KBM-7 (cell line): ENCODE measurements at places on chromosomes 7 and 10.

- DNase-seq = no peak
Measured at GRCh38 chr10:99529591-99530107, 3.1 kb upstream of the NKX2-3 start.

DNA sequence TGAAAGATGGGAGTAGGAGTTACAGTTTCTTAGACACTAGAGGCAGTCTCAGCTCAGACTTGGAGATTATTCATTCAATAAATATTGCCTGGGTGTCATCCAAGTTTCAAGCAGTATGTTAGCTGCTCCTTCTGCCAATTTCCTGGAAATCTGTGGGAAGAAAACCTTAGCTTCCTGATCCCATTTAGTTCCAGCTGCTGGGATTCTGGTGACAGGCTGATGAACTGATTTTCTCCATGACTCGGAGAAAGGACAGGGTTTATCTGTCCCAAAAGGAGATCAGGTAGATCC lies 95.8 kb downstream of the CLEC2L start:
- no peak for DNase-seq

DNA sequence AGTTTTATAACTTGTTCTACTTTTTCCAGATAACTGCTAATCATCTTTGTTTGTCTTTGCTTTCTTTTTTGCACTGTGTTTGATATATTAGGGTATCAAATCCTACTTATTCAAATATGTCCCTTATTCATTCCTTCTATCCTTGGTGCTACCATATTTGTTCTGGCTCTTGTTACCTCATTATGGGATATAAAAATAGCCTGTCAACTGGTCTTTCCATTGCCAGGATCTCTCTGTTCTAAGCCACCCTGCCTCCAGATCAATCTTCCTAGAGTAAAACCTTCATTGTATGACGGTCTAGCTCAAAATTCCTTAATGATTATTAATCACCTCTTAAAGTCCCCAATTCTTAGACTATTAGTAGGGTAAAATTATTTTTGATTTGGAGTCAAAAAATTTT lies 25.2 kb downstream of the MET start:
- no peak for DNase-seq

DNA sequence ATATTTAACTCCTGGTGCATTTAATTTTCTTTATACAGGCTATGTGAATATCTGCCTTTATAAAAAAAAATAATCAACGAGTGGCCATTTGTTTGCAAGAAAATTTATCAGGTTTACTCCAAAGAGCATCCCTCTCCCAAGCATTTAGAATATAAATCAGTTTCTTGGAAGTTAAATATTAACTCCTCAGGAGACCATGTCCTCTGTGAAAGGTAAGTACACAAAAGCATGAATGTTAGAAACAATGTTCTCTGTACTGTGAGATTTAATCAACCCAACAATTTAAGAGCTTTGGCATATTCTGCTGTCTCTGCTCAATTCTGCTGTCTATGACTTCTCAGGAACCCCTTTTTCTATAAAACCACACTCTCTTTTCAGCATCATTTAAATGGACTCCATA lies 119.3 kb upstream of the LAMB4 start:
- no peak for DNase-seq

DNA sequence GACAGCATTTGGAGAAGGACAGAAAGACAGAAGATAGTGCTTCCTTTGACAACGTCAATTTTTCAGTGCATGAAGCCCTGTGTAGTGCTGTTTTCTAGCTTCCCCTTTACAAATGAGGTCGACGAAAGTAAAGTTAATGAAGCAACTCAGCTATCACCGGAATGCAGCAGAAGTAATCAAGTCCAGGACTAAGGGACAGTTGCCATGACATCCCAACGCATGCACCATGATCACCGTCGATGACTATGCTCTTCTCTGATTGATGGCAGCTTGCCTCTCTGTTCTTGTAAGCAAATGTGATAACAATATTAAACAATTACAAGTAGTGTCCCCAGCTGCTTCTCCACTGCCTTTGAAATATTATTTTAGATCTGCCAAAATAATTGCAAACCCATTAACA lies 205.8 kb downstream of the FRMD4A start:
- no peak for DNase-seq

- no peak for DNase-seq
Measured at GRCh38 chr10:68133523-68133922, 24.2 kb downstream of the MYPN start.

- DNase-seq = no peak
Measured at GRCh38 chr7:43118313-43118712, 5.9 kb downstream of the HECW1 start.

- DNase-seq = no peak
Measured at GRCh38 chr10:80163741-80164341, 31.3 kb downstream of the PLAC9 start.

GRCh38 chr7:86867163-86867762 lies 192.2 kb downstream of the ELAPOR2 start:
- no peak for DNase-seq

GRCh38 chr10:72688208-72688651 lies 3.7 kb upstream of the MCU start:
- no peak for DNase-seq

- no peak for DNase-seq
Measured at GRCh38 chr7:110205899-110206298, 885.0 kb upstream of the LRRN3 start.

GRCh38 chr10:79148452-79149344 lies 79.9 kb downstream of the ZMIZ1 start:
- no peak for DNase-seq

DNA sequence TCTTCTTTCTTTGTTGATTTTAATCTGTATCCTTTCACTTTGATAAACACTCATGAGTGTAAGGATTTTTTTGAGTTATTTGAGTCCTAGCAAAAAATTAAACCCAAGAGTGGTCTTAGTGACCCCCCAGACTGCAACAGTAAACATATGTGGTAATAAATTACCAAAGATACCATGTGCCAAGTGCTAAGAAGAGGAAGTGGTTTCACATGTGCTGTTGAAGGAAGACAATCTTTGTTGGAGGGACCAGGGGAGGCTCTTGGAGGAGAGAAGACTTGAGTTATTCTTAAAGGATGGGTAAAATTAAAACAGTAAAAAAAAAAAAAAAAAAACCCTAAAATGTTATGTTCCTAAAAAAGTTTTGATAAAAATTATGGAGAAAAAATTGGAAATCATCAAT lies 150.2 kb downstream of the SEC23IP start:
- DNase-seq = peak; percentile 11

- DNase-seq = no peak
Measured at GRCh38 chr10:91592266-91592975, 40.5 kb downstream of the PPP1R3C start.

- DNase-seq = no peak
Measured at GRCh38 chr10:93844979-93845626, 48.7 kb upstream of the SLC35G1 start.

DNA sequence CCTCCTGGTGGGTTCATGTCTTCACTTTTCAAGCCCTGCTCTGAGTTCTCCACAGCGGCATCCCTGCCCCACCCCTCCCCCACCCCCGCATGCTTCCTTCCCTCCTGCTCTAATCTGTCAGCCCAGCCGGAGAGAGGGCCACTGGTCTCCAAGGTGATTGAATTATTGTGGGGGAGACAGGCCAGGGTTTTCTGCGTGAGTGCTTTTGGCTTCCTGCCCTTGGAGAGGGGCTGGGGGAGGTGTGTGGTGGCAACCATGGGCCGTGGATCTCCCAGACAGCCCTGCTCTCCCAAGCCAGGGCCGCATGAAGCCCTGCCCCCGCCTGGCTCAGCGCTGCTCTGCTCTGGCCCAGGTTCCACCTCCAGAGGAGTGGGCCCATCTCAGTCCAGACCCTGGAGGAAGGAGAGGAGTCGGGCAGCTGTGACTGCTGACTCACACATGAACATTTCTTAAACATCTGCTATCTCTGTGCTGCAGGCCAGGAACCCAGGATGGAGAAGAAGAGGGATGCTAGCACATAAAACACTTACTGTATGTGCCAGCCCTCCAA lies 109.9 kb downstream of the ZMIZ1 start:
- DNase-seq = peak; percentile 99
